SK-MEL-5 (cell line): ENCODE measurements at places on chromosomes 3 and 15.

DNA sequence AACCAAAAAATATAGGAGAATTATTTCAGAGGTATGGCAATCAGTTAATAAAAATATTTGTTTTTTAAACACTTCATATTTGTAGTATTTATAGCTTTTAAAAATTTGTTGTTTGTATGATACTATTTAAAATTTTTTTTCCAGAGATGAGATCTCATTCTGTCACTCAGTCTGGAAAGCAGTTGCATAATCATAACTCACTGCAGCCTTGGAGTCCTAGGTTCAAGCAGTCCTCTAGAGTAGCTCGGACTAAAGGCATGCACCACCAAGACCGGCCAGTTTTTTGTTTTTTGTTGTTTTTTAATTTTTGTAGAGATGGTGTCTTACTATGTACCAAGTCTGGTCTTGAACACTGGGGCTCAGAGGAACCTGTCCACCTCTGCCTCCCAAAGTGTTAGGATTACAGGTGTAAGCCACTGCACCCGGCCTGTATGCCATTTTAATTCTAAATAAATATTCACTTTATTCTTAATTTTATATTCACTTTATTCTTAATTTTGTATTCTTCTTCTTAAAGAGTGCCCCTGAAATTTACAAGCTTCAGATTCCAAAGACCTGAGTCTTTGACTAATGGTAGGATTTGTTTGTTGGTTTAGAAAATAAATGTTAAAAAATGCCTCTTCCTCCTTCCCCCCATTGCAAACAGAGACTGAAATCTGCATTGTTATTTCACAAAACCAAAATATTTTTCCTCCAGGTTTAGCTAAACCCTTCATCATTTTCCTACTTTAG, 9.4 kb downstream of the TGFBR2 start:
- no peak for DNase-seq

GRCh38 chr15:80934761-80935221, 54.8 kb downstream of the MESD start:
- DNase-seq: peak; percentile 4

- DNase-seq: peak; percentile 67
Observed at GRCh38 chr3:198080521-198081384, 120.7 kb downstream of the LMLN start.

DNA sequence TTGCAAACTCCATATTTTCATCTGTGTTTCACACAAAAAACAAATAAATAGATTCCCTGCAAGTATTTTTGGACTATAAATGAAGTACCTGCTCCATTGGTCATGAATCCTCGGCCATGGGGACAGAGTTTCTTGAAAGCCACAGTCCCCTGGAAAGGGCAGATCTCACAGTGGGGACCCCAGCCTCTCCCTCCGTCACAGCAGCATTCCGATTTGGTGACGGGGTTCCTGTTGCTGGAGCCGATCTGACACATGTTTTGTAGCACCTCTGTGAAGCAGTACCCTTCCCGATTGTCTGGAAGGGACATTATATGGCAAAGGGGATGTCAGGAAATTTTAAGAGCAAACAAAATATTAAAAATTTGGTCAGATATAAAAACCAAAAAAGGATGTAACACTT, 96.2 kb downstream of the DUT start:
- no peak for DNase-seq

GRCh38 chr15:52008698-52009434, 10.2 kb upstream of the MAPK6 start:
- DNase-seq: peak; percentile 72
